NCI-H2029 (cell line): ENCODE measurements at places on chromosomes 6 and 20.

DNA sequence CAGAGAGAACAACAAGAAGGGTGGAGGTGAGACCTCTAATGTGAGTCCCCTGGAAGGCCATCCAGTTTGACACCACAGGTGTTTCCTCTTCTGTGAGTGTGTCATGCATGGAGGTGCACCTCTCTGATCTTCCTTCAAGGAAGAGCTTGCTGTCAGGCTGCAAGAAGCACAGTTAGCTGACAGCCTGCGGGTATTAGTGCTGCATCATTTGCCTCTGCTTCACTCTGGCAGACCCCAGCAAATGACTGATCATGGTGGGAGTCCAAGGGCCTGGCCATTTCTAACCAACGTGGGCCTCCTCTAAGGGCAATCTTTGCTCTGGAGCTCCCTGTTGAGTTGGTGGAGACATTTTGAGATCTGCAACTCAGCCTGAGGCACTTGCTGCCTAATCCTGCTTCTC lies 206.3 kb downstream of the EPHA7 start:
- no peak for DNase-seq

DNA sequence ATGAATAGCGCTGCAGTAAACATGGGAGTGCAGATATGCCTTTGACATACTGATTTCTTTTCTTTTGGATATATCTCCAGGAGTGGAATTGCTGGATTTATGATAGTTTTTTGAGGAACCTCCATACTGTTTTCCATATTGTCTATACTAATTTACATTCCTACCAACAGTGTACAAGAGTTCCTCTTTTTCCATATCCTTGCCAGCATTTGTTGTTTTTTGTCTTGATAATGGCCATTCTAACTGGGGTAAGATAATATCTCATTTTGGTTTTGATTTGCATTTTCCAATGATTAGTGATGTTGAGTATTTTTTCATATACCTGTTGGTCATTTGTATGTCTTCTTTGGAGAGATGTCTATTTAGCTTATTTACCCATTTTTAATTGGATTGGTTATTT lies 3.3 kb downstream of the SYCP2L start:
- no peak for DNase-seq

DNA sequence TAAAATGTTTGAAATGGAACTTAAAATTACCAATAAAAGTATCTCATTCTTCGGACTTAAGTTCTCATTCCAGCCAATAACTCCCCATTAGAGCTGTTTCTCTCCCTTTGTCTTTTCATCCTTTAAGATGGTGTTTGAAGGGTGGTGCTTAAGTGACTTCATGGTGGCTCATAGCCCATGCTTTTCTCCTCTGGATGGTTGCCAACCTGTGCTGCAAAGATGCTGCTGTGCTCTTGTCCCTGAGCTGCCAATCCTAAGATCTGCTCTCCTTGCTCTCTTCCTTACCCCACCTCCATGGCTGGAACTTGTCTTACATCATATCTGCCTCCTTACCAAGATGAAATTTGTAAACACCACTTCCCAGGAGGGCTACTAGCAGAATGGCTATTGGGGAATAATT lies 31.6 kb upstream of the PNRC1 start:
- DNase-seq, result no peak

DNA sequence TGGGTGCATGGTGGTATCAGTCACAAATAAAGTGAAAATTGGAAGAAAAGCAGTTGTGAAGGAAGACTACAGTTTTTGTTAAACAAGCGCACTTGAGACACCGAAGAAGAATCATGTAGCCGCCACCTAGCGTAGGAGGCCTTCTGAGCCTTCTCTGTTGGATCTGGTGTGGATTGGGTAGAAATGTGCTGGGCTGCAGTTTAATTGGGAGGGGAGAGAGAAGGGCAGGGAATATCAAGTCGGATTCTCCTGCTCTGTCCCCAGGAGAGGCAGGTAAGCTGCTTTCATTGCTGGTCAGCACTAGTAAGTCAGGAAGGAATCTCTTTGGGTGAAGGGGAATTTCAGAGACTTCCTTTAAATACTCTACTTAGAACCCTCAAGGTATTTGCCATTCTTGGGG lies 1.2 kb upstream of the FABP7 start:
- no peak for DNase-seq

DNA sequence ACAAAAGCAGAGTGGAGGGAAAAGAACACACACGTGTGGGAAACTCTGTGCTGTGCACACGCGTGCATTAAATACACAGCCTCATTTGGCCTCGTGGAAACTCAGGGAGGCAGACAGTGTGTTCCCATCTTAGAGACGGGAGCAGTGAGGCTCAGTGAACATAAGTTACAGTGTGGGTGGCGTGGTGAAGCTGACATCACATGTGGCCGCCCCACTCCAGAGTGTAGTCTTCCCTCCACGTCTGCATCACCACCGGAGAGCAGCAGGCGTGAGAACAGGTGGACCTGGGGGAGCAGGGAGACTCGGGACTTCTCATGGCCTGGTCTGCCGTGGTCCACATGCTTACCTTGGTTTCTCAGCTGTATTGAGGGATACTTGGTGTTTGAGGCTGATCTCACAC lies 51.7 kb downstream of the THBS2 start:
- DNase-seq, result no peak

DNA sequence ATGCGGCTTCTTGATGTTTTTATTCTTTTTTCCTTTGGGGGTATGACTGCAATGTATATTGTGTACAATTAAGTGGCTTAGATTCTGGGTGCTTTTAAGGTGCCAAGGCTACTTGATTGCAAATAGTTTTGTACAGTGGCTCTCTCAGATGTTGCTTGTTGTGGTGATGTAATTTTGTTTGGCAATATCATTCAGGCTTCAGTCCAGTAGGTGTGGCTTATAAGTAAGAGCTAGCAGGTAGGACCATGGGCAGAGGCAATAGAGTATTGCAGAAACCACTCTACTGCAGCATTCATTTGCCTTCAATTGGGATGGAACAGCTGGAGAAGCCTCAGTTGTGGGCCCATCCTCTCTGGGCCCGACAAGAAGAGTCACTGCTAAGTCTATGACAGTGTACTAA lies 407.9 kb upstream of the MAN1A1 start:
- no peak for DNase-seq

GRCh38 chr20:57435498-57436222 lies 44.5 kb downstream of the RBM38 start:
- DNase-seq, result peak; percentile 95

DNA sequence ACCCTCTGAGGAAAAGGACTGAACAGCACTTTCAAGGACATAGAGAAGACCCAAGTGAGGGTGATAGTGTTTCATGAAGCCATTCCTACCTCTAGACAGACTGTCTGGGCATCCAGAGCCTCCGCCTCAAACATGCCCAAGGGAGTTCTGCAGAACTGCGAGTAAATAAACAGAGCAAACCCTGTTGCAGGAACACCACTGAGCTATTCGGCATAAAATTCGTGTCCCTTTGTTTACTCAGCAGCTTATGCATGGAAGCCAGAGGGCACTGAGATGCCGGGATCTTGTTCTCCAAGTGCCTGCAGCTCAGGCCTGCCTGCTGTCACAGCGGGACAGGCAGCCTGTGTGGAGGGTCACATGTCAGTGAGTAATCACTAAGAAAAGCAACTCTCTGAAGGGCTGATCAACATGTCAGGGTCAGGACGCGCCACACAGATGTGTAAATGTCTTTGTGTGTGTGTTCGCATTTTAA lies 164.9 kb upstream of the HEY2 start:
- peak; percentile 21 for DNase-seq

DNA sequence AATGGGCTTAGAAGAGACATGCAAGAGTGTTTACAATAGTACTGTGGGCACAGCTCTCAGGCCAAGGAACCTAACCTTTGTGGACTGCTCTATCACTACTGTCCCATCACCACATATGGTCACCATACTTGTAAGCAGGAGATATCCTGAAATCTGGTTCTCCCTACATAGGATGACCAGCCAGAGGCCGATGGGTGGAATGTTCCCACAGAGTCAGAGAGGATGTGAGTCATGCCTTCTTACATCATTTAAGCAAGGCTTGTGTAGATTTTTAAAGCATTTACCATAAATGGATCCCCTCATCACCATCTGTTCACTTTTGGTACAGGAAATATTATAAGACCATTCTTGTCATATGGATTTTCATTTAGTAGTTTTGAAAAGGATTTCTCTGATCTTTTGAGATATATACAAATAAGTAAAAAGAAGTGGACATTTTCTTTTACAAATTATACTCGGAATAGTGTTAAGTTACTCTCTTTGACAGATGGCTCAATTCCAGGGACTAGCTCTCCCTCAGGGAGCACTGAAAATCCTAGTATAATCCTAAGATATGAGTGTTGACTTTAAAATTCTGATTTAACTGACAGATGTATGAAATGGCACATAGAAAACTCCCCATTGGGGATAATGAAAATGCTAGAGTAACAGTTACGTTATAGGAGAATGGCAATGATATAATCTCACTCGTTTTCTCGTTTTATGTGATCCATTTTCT lies 6.6 kb downstream of the HTR1B start:
- no peak for DNase-seq

DNA sequence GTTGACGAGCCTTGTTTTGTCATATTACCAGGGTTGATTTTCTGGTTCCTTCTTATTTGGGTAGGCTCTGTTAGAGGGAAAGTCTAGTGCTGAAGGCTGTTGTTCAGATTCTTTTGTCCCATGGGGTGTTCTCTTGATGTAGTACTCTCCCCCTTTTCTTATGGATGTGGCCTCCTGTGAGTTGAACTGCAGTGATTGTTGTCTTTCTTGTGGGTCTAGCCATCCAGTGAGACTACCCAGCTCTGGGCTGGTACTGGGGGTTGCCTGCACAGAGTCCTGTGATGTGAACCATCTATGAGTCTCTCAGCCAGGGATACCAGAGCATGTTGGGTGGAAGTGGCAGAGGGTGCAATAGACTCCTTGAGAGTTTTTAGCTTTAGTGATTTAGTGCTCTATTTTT lies 680.6 kb downstream of the RFPL4B start:
- DNase-seq, result no peak

- DNase-seq, result no peak
Measured at GRCh38 chr20:21289651-21290050, 13.5 kb upstream of the XRN2 start.

DNA sequence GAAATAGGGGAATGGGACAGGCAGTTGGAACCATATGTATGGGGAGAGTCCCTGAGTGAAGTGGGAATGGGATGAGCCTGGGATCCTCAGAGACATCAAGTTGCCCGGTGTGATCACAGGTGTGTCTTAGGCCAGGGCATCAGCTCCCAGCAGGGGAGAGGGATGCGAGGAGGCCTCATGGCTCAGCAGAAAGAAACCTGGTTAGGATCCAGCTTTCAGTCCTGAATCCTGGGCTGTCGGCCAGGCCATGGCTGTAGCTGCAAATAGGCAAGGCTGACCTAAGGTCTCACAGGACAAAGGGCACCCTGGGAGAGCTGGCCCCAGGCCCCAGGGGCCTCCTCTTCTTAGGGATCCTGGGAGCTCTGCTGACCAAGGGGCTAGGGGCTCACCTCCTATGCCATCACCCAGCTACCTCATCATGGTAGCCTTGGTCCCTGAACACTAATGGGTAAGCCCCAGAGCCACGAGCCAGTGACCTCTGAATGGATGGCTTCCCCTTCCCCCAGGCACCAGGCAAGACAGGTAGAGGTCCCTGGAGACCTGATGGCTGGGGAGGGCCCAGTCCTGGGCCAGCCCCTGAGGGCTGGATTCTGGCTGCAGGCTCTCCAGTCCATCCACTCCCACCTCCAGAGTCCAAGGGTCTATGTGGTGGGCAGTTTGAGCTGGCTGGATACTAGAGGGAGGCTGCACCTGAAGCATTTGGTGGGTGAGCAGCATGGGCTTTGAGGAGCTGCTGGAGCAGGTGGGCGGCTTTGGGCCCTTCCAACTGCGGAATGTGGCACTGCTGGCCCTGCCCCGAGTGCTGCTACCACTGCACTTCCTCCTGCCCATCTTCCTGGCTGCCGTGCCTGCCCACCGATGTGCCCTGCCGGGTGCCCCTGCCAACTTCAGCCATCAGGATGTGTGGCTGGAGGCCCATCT lies at the start of gene SLC22A7:
Gene SLC22A7, plus strand, starts transcription at position 617 of the 921 bp plus-strand sequence. Its CDS starts 99 bp downstream, at position 716.
- no peak for DNase-seq

- DNase-seq, result no peak
Measured at GRCh38 chr20:2131366-2131765, 29.7 kb downstream of the STK35 start.

- no peak for DNase-seq
Measured at GRCh38 chr6:139996253-139996834, 621.9 kb upstream of the CITED2 start.

DNA sequence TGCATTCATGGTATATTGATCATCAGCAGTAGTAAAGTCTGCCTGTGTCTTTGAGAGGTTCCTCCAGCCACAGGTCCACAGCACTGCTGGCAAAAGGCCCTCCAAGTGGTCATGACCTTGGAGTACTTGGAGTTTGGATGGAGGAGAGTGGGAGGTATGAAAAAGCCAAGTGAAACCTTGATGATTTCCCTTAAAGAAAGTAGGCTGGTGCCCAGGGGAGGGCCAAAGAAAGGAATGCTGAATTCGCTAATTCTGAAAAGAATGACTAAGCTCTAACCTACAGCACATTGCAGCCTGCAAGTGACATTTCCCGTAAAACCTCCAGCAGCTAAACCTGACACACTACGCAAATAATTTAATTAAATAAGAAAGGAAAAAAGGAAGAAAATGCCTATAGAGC lies 223.4 kb upstream of the TAB2 start:
- DNase-seq, result no peak

- no peak for DNase-seq
Measured at GRCh38 chr6:138309695-138310094, 68.0 kb upstream of the SMIM28 start.

GRCh38 chr20:35317416-35318210 lies 25.4 kb upstream of the FAM83C start:
- no peak for DNase-seq

GRCh38 chr6:43867996-43868395 lies 98.0 kb downstream of the VEGFA start:
- DNase-seq, result no peak

GRCh38 chr6:95203153-95203754 lies 374.1 kb upstream of the MANEA start:
- DNase-seq, result peak; percentile 10

GRCh38 chr6:16723826-16724225 lies 37.4 kb downstream of the ATXN1 start:
- no peak for DNase-seq

DNA sequence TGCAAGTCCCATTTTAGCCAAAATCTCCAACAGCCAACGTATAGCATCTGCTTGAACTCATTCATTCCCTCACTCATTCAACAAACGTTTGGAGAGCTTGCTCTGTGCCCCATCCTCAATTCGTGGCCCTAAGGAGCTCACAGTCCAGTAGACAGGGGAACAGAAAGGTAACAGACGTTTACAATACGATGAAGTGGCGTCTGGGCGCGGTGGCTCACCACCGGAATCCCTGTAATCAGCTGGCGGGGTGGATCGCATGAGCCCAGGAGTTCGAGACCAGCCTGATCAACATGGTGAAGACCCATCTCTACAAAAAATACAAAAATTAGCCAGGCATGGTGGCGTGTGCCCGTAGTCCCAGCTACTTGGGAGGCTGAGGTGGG lies 790 bp upstream of the E2F1 start:
- no peak for DNase-seq

- no peak for DNase-seq
Measured at GRCh38 chr6:139354189-139354588, 20.3 kb downstream of the CITED2 start.

GRCh38 chr6:89542081-89542857 lies 96.3 kb downstream of the LYRM2 start:
- no peak for DNase-seq
